ENCODE measurements at places on chromosomes 1 and 21.

DNA sequence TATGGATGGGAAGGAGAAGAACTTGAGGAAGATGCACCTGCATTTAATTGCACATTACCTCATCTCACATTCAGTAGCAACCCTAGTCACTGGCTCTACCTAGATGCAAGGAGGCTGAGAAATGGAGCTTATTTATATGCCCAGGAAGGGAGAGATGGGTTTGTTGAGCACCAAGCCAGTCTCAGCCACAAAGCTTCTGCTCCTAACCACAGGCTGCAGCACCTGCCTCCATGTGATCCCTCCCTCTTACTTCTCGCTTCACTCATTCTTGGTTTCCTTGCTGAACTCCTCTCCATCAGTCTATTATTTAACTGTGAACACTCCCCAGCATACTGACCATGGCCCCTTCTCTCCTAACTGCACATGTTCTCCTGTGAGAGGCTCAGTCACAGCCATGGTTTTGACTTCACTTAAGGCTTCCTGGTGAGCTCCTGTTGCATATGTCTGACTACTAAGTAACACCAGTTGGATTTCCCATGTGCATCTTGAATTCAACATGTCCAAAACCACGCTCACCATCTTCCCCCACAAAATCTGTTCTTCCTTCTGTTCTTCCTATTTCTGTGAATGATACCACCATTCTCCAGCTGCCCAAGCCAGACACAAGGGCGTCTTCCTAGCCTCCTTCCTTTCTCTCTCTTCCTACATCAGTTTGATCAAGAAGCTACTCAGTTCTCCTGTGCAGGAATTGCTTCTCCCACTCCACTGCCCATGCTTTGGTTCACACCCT, 139.8 kb downstream of the AK5 start:
- DNase-seq: no peak

GRCh38 chr21:16082038-16082816, 352.4 kb downstream of the USP25 start:
- DNase-seq: peak; percentile 3

DNA sequence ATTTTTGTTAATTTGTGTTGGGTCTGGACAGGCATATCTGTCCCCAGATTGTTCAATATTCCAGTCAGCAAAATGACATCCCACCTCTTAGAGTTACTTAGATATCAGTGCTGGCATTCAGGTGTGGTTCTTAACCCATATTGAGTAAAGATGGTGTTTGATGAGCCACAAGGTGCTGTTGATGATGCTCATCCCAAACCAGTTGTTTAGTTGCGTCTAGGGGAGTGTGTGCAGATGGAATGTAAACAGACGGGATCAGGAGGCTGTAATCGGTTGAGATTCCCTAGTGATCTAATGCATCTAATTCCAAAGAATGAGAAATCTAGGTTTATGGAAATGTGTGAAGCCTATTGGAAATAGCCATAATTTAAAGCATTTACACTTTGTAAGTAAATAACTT, 1.1 kb downstream of the HOOK1 start:
- DNase-seq: peak; percentile 38

- DNase-seq: no peak
Measured at GRCh38 chr1:24121406-24121805, 9.5 kb upstream of the MYOM3 start.

DNA sequence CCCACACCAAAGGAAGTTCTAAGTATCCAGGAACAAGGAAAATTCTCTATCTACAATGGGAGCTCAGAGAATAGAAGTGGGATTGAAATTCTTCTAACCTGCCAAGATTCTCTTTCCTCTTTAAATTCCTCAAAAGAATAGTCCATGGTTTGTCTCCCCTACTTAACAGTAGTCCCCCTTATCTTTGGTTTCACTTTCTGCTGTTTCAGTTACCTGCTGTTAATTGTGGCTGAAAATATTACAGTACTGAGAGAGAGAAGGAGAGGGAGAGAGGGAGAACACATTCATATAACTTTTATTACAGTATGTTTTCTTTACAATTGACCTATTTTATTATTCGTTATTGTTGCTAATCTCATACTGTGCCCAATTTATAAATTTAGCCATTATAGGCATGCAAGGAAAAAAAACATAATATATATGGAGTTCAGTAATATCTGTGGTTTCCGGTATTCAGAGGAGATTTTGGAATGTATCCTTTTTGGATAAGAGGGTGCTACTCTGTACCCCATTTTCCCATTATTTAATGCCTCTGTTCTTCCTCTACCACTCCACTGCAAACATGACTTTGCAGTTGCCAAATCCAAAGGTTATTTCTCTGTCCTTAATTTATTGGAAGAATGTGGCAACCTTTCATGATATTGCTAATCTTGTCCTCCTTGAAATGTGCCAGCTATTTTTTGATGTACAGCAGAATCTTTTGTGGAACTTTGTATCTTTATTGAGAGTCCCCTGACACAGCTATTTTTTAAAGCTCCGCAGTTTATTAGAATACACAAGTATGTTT, 68.0 kb downstream of the USP25 start:
- no peak for DNase-seq

GRCh38 chr1:197725044-197725443, 50.2 kb downstream of the DENND1B start:
- peak; percentile 36 for DNase-seq

DNA sequence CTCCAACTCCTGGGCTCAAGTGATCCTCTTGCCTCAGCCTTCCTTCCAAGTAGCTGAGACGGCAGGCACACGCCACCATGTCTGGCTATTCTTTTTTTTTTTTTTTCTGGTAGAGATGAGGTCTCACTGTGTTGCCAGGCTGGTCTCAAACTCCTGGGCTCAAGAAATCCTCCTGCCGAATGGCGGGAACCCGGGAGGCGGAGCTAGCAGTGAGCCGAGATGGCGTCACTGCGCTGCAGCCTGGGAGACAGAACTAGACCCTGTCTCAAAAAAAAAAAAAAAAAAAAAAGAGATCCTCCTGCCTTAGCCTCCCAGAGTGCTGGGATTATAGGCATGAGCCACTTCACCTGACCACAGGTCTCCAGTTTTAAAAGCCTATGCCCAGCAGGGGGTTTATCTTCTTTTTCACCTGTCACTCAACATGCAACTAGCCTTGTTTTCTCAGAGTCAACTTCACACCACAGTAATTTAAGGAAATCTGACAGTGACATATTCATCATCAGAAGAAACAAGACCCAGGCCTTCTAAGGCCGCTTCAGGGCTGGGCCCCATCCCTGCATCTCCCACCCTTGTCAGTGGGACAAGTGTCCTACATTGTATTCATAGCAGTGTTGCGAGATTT, 38.3 kb upstream of the GALNT2 start:
- no peak for DNase-seq

DNA sequence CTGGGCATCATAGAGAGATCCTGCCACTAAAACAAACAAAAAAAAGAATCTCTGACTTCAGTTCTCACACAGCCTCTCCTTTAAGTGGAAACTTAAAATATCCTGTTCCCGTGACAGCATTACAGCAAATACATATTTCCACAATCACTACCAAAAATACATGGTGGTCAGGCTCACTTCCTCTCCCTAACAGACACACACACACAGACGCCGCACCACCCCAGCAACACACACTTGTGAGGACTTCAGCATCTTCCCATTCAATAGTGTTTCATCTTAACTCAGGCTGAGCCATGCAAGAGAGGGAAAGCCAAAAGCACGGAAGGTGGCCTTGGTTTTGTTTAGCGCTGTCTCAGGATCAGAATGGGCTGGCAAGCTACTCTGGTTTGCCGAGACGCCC, 21.9 kb downstream of the KIAA1614 start:
- no peak for DNase-seq

GRCh38 chr1:32900956-32901822, at the start of gene TMEM54:
Gene TMEM54, minus strand, starts transcription at chr1:32901389. Its CDS starts 151 bp downstream, at chr1:32901238.
- no peak for DNase-seq

- DNase-seq: peak; percentile 3
Measured at GRCh38 chr1:230992100-230992774, 13.3 kb downstream of the ARV1 start.

GRCh38 chr1:44808938-44809917, 905 bp downstream of the BTBD19 start:
- DNase-seq: no peak

GRCh38 chr21:8994640-8995511, 1526.5 kb upstream of the TPTE start:
- DNase-seq: no peak

DNA sequence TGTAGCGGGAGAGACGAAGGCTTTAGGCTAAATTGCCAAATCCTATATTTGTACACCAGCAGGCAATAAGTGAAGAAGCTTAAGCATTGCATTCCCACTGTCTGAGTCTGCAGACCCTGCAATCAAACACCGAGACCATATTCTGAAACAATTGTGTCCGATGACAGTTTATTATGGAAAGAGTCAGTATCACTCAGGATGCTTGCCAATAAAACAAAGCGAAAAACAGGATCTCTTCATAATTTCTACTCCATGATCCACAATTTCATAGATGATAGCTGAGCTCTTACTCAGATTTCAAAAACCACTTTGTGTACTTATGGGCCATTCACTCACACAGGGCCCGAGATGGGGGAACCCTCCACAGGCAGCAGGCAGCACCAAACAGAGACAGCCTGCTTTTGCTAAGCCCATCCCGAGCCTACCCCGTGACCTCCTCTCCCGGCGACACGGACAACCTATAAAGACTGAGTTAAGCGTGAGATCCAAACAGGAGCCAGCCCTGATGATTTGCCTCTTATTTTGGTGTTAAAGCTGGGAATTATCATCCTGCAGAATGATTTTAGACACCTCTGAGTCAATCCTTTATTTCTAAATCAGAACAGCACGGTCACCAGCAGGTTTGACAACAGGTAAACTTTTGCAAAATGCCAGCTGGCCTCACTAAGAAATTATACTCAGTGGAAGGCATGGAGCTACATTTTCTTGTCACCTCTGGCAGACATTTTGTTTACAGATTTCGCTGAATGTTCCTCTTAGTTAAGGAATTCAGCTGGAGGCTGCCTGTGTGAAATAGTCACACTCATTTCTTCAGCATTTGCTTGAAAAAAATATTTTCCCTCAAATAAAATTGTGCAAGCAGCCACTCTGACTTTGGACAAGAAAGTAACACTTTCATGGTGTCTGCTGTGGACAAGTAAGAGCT, 212.4 kb downstream of the GPATCH2 start:
- no peak for DNase-seq

DNA sequence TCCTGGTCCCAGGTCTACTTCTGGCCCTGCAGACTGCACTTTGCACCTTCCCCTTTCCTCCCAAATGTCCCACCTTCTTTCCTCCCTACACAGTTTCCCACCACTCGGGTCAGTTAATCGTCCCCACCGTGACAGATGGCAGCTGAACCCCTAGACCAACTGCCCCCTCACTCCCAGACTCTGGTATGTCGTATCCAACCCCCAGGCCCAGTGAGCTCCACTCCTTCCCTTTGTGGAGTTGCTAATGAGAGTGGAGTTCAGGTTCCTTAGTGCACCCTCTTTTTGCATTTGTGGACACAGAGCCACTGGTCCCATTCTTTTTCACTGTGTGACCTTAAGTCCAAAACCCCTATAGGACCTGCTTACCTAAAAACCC, 1.8 kb downstream of the MAN1C1 start:
- no peak for DNase-seq

- no peak for DNase-seq
Measured at GRCh38 chr1:4916610-4917009, 262.2 kb downstream of the AJAP1 start.

DNA sequence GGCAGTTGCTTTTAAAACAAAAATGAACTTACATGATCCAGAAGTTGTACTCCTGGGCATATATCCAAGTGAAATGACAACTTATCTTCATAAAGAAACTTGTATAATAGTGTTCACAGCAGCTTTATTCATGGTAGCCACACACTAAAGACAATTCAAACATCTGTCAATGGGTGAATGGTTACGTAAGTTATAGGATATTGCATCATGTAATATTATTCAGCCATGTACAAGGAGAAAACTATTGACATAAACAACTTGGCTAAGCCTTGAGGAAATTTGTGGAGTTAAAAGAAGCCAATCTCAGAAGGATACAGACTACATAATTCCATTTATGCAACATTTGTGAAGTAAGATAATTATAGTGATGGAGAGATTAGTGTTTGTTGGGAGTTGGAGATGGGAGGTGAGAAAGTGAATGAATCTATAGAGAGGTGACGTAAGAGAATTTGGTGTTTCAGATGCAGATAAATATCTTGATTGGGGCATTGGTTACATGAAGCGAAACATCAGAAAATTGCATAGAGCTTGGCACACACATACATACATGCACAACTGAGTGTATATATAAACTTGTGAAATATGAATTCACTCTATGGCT, 49.9 kb upstream of the GRIK1 start:
- no peak for DNase-seq

DNA sequence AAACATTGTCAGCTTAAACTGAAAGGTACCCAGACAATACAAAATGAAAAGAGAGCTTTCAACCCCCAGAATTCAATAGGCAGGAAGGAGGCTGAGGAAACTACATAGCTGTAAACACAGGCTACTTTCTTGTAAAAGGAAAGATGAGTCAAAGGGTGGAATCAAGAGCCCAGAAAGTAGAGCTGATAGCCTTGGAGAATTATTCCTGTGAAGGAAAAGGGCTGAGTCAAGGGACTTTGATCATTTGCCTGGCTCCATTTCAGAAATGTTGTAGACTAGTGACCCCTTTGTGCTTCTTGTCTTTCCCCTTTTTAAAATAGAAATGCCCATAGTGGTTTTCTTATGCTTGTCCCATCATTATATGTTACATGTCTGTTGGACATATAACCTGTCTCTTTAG, 597.6 kb downstream of the ADGRL2 start:
- no peak for DNase-seq
